ENCODE measurements at places on chromosomes 11 and 22.

- no peak for DNase-seq
These were observed 16.1 kb downstream of the RRAS2 start for GRCh38 chr11:14342906-14343305.

GRCh38 chr11:114115451-114115928 lies 56.0 kb downstream of the ZBTB16 start:
- DNase-seq, result no peak

DNA sequence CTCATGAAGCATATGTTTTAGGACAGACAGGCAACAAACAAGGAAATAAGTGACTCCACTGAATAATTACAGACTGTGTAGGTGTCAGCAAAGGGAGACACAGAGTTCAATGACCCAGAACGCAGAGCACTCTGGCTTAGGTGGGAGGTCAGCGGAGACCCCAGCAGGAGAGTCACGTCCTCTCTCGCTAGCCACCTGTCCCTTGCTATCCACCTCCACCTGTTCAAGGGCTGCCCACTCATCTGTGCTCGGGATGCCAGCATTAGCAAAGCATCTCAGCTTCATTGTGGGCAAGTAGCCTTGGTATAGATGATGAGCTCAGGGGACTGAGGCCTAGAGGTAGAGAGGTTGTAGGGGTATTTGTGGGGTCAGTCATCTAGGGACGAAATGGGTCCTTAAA lies 21.8 kb upstream of the ATXN10 start:
- DNase-seq, result no peak

DNA sequence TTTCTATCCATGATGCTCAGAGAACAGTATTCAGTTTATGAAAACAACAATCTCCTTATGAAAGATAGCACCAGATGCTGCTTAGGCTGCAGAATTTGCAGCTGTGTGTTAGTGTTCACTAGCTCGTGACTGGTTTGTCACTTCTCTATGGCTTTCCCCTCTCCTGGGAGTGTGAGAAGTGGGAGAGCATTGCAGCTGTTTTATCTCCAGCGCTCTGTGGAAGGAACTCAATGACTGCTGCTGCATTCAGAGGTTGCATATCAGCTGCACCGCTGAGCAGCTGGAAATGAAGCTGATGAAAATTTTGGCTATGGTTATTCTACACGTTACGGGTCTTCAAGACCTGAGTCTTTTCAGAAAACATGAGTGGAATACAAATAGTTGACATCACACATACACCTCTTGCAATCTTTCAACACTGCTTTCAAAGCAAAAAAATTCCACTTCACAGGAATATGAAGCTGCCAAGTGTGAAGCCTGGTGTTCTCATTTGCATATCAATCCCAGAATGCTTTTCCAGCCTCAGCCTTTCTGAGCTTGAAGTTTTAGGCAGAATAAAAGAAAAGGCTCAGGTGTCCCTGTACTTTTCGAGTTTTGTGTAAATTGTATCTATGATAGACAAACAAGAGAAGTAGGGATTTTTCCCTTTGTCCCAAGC lies 149.3 kb upstream of the DDI1 start:
- DNase-seq, result no peak

DNA sequence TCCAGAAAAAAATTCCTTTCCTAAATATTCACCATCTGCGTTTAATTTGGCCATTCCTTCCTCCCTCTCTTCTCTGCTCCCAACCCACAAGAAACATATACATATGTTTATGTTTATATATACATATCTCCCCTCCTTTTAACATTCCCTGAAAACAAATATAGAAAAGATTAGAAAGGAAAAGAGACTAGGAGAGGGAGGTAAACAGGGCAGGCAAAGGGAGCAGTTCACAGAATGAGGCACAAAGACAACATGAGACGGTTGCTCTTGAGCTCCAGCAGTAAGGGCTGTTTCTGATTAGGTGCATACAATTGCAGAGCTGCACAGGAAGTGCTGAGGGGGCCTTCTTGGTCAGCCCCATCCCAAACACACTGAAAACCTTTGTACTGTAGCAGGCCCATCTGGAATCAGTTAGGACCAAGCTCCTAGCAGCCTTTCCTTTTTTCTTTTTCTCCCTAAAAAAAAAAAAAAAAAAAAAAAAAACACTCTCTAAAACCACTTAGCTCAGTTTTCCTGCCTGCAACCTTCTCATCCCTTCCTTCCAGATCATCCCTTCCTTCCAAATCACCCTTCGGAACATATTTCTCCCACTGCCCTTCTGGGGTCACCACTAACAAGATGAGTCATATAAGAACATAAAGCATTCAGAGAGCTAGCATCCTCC lies 57.0 kb downstream of the RBFOX2 start:
- no peak for DNase-seq

DNA sequence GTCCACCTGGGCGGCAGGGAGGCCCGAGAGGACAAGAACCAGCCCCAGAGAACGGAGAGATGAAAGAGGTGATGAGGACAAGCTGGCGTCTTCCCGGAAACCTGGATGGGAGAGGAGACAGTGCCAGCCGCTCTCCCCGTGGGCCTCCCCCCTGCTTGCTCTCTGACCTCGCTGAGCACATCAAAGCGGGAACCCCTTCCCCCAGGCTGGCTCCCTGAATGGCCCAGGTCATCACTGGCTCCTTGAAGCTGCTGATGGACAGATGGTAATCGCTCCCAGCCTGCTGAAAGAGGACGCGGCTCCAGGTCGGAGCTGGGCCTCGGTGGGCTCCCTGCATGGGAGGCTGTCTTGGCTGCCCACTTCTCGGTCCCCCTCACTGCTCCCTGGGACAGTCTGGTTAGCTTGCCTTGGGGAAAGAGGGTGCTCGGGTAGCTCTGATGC lies 18.4 kb downstream of the RPUSD4 start:
- DNase-seq, result peak; percentile 34

DNA sequence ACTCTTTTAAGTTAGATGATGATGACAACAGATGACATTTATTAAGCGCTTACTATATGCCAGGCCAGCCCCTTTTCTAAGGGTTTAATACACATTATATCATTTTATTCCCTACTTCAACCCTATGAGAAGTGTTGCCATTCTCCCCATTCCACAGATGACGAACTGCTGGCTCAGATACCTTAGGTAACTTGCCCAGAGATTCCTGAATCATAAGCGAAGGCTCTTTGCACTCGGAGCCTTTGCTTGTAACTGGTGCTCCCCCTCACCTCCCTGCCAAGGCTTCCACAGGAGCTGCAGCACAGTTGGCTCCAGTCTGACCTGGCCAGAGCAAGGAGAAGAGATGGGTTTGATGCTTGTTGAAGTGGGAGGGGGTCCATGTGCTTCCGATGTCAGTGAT lies 43.0 kb downstream of the DBX1 start:
- no peak for DNase-seq

DNA sequence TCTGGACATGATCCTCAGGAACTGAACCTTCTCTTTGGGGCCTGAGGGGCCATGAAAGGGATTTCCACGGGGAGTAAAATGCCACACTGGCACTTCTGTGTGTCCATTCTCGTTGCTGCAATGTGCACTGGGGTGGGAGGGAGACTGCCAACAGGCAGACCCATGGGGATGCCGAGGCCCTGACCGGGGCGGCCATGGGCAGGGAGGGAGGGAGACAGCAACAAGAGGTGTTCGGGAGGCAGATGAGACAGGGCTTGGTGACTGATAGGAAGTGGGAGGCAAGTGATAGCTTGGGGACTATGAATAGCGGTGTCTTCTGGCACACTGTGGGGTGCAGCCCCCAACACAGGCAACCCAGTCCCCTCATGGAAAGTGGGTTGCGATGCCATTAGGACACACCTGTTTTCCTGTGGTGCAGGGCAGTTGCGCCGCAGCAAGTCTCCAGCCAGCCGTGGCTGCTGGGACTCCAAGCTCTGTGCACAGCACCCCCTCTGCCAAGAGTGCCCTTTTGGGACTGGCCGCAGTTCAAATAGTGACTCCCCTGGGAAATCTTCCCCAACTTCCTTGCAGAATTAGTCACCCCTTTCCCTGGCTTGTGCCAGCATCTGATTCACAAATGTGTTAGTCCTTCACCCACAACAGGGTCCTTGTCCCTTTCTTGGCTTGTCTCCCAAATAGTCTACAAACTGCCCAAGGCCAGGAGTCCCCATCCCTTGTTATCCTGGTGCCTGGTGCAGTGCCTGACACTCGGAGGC lies 88.8 kb downstream of the CHST1 start:
- DNase-seq, result no peak

- DNase-seq, result no peak
These were observed 89.7 kb upstream of the CARD18 start for GRCh38 chr11:105229257-105229656.

GRCh38 chr22:22002526-22003055 lies 20.0 kb upstream of the TOP3B start:
- DNase-seq, result no peak

GRCh38 chr11:35211952-35212351 lies 73.0 kb downstream of the CD44 start:
- no peak for DNase-seq

- peak; percentile 10 for DNase-seq
These were observed 8.8 kb downstream of the DGCR2 start for GRCh38 chr22:19113429-19113828.

GRCh38 chr11:29018631-29019030 lies 910.4 kb downstream of the METTL15 start:
- no peak for DNase-seq

DNA sequence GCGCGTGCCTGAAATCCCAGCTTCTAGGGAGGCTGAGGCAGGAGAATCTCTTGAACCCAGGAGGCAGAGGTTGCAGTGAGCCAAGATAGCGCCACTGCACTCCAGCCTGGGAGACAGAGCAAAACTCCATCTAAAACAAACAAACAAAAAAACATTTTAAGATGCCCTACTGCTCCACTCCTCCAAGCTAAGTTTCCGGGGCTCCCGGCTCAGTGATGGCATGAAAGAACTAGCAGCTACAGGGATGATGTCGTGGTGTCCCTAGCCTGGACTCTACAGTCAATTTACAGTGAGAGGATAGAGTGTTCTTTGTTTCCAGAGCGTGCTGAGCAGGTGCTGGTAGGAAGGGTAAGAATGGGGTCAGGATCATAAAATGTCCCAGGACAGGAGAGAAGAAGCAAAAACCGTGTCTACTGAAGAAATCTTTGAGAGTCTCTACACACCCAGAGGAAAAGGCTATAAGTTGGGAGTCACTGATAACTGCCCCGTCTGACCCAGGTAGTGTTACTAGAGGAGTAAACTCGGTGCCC lies 1.2 kb upstream of the ZBTB3 start:
- no peak for DNase-seq

GRCh38 chr22:48743601-48744282 lies 1083.9 kb downstream of the BRD1 start:
- DNase-seq, result peak; percentile 32

DNA sequence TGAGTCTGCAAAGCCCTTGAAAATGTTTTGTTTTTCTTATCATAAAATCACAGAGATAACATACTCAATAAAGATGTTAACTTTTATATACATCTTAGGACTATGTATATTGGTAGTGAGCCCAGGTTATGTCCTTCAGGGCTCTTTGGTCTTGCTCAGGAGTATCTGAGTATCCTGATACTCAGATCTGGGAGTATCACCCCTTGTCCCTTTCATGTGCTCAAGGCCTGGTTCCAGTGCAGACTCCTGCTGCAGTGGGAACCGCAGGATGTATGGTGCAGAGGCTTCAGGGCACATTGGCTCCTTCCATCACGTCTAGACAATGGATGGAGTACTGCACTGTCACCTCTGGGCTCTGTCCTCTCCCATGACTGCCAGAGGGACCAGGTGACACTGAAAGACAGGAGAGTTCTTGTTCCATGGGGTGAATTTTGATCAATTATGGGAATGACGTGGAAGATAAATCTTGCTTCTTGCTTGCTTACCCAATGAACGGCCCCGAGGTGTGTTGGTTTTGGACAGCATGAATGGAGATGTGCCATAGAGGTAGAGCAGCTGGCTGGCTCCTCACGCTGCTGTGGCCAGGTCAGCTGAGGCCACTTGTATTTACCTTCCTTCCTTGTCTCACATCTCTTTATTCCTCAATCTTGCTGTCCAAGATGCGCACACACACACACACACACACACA lies 215.5 kb downstream of the ARHGAP42 start:
- DNase-seq, result no peak

- DNase-seq, result no peak
These were observed 32.4 kb downstream of the MYH9 start for GRCh38 chr22:36355362-36355761.

GRCh38 chr22:26196657-26197056 lies 27.4 kb downstream of the SEZ6L start:
- no peak for DNase-seq

DNA sequence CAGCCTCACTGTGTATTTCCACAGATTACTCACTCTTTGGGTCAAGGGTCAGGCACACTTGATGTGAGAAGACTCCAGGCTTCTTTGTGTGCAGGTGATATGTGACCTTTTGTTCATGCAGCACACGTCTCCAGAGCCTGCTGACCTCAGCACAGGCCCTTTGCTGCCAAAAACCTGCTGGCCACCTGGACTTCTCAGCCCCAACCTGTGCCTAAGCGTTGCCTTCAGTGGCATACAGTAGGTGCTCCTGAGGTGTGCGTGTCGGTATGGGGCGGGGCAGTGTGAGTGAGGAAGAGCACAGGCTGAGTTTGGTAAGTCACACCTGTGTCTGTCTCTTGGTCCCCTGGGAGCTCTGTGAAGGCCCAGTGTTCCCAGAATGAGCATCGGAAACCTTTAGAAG lies 58.1 kb downstream of the WNT11 start:
- no peak for DNase-seq

- no peak for DNase-seq
These were observed 388.5 kb downstream of the JRKL start for GRCh38 chr11:96778272-96778671.

GRCh38 chr11:57354699-57355098 lies 16.5 kb downstream of the P2RX3 start:
- DNase-seq, result no peak

DNA sequence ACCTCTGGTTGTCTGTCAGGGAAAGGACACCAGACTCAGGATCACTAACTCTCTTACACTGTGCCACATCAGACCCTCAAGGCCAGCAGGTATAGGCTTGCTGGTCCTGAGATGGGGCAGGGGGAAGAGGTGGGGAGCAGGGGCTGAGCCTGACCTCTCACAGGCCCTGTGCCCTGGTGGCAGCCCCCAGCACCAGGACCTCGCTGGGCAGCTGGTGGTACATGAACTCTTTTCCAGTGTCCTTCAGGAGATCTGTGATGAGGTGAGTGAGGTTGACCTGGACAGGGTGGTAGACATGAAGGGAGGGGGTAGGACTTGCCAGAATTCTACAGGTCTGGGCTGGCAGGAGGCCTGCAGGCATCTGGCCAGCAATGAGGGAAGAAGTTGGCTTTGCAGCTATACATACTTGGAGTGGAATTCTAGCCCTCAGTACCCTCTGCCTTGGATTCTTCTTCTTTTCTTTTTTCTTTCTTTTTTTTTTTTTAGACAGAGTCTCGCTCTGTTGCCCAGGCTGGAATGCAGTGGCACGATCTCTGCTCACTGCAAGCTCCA lies 1.4 kb downstream of the NUDT22 start:
- no peak for DNase-seq
